ENCODE measurements at places on chromosomes 2 and 18.

GRCh38 chr2:11075221-11075620 is 80.0 kb upstream of the SLC66A3 start:
- DNase-seq = no peak

DNA sequence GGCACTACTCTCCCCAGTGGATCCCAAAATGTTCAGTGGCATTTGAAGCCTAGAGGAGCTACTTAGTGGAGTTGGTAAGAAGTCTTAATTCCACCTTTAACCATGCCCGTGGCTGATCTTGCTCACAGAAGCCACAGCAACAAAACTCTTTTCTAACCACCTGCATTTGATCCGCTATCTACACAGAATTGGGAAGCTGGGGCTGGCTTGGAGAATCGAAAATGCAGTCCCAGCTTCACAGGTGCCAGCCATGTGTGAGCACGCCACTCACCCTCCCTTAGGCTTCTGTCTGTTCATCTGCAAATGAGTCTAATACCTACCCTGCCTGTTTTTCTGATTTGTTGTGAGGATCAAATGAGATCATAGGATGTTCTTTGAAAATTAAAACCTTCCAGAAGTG is 182.6 kb downstream of the BCL11A start:
- DNase-seq = no peak

DNA sequence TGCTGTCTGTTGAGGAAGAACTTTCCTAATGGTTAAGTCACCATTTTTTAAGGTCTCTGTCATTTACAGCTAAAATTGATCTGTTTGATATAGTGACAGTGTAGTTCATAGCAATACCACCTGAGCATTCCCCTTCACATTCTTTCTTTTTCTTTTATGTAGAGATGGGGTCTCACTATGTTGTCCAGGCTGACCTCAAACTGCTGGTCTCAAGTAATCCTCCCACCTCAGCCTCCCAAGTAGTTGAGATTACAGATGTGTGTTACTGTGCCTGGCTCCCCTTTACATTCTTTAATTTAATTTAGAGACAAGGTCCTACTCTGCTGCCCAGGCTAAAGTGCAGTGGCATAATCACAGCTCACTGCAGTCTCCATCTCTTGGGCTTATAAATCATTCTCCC is 72.7 kb upstream of the ACVR1 start:
- no peak for DNase-seq

- DNase-seq = no peak
These were observed 25.5 kb downstream of the CHST10 start for GRCh38 chr2:100391735-100392515.

GRCh38 chr2:166135152-166135848 is 7.5 kb upstream of the SCN1A start:
- DNase-seq = no peak

- DNase-seq = no peak
These were observed 3.5 kb upstream of the RNU4ATAC start for GRCh38 chr2:121527009-121527682.

All from GM04503 (cell line).